CD4-positive, alpha-beta T cell treated with Interleukin-15 for 4 hours (primary cell): ENCODE measurements at places on chromosomes 1 and 21.

GRCh38 chr1:166164995-166165660 lies 1.7 kb downstream of the FAM78B start:
- DNase-seq = no peak

DNA sequence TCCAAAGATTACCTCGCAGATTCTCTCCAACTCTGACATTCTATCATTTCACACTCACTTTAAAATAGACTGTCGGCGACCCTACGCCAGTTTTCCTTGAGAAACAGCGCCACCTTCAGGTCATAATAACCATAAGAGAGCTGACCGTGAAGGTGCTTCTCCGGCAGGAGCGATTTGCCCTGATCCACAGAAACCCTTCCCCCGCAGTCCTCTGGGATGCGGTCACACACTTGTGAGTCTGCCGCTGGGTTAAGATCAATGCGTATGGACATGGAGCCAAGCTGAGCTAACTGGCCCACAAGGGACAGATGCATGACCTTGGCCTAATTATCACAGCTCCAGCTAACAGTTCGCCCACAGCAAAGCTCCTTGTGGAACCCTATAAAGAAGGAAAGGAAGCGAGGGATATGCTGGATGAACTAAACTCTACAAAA lies 32.8 kb upstream of the IFNAR2 start:
- peak; percentile 73 for DNase-seq

DNA sequence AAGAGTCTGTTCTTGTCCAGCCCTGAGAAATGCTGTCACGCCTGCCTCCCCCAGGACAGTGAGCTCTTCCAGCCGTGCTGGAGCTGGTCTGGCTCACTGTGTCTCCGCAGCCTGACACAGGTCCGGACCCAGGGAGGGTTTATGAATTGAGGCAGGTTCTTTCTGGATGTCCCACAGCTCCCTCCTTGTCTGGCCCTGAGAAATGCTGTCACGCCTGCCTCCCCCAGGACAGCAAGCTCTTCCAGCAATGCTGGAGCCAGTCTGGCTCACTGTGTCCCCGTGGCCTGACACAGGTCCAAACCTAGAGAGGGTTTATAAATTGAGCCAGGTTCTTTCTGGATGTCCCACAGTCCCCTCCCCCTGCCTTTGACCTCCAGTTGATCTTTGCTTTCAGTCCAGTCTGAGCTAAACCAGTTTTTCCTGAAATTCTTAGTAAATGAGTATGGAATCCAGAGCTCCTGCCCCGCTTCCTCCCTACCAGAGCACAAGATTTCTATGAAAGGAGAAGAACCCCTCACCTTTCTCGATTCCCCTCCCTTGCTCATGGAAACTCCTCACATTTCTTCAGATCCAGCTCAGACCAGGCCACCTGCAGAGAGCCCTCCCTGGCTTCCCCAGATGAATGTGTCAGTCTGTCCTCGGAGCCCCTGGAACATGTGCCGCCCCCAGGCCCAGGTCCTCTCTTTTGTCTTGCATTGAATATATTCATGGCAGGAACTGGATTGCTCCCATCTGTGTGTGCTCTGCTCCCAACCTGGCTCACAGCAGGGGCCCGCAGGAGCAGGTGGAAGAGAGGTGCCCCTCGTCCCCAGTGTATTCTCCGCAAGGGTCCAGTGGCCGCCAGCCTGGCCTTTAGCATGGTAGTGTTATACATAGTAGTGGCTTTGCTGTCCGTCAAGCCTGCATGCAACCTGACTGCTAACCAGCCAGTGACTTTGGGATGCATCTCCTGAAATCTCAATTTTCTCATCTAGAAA lies 116.3 kb downstream of the EPHB2 start:
- DNase-seq = no peak

DNA sequence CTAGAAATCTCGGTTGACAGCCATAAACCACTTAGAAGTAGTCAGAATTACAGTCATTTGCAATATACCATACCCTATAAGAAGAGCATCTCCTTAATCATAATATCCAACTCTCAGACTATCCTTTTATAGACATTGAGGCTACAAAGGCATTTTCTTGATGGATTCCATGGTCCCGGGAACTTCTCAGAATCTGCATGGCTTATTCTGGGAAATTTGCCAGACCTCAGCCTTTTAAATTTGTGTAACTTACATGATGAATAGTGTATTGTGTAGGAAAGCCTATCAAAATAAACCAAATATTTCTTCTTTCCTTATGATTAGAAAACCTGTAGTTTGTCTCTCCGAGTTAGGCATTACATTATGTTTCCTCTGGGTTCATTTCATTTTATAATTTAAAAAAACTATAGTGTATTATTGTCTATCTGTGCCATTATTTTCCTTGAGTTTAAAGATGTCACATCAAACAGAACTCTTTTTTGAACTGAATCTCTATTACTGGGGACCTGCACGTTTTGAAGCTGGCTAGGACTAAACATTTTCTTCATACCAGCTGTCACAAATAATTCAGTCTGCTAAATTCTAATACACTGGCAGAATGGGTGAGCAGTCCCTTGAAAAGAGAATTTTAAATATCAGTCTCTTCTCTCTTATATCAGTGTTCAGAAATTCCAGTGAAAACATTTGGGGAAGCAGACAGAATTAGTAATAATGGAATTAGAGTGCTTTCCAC lies 102.9 kb downstream of the GABPA start:
- DNase-seq = no peak

DNA sequence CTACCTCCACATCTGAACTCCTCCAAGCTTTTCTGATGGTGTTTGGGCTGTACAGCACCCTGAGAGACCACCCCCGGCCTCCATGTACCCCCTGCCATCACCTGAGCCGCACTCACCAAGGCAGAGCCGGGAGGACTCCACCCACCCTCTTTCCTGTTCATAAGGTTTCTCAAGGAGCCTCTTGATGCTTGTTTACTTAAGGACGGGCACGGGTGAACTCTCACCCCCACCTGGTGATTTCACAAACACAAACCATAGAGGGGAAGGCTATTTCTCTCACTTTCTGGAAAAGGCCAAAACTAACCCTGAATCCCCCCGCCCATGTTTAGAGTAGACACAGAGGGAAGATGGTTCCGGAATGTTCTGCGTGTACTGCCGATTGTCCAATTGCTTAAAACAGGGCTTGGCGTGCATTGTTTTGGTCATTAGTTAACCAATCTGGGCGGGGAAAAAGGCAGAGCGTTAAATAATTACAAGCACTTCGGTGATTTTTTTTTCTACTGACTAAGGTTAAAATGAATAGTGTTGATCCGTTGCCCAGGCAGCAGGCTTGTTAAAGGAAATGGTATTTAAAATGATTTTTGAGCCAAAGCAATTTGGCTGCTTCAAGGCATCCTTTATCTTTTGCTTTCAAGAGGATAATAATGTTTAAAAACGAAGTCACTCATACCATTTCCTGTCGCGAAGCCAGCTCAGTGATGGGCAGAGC lies 279.8 kb upstream of the VAMP3 start:
- DNase-seq = no peak

DNA sequence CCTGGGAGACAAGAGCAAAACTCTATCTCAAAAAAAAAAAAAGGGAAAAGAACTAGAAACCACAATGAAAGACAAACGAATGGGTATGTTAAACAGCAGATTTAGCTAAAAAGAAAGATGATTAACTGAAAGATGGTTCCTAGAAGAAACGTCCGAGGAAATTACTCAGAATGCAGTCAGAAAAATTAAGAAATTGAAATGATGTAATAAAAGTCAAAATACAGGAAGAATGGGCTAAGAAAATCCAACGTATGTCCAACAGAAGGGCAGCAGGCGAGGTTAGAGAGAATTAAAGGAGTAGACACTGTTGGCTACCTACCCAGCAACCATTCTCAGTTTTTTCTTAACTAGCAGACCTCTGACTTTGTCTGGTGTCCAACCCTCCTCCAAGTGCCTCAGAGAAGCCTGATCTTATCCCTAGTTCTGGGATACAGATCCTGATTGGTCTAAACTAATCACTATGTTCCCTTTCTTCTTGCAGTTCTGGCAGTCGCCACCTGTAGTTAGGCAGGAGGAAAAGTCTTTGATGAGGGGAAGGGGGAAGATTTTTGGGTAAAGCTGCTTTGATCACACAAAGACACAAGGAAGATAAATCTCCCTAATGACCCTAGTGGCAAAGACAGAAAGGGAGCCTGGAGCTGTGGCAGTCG lies 25.7 kb downstream of the GPR161 start:
- no peak for DNase-seq

GRCh38 chr1:192639607-192640368 lies 3.8 kb downstream of the RGS13 start:
- no peak for DNase-seq

DNA sequence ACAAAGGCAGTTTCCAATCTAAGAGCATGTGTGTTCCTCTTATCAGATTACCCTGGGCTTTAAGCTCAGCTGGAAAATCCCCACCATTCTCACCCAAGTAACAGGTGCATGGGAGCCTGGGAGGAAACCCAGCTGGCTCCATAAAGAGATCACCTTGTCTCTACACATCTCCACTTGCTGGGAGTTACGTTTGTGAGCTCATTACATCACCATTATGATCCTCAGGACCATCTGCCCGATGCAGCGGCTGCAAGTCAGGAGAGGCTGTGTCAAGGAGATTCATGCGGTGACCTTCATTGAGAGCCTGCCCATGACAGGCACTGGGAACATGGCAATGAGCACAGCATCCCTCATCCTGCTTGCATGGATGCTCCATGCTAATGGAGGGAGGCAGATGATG lies 618.0 kb downstream of the NPHP4 start:
- no peak for DNase-seq

- DNase-seq = no peak
These were observed 86.0 kb downstream of the SYT2 start for GRCh38 chr1:202624088-202624780.

DNA sequence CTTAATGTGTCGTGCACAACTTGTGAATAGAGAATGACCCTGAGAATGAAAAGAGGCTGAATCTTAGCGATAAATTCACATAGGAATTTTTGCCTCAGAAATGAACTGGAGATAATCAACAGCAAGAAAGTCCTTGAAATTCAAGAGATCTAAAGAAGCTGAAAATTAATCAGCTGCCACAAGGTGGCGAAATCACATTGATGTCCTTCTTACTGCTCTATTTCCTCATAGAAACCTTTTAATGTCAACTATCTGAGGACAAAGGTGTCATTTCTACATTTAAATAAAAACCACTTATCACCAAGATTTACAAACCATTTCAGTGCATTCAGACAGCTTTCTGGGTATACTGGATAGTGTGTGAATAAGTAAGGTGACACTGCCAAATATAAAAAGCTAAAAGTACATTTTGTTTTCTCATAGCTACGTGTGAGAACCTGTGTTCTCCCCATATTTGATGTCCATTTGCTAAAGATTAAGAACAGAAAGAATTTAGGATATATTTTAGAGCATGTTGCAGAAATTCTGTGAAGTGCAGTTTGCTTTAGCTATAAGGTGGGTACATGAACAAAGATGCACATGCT lies 485.3 kb upstream of the PTBP2 start:
- no peak for DNase-seq

DNA sequence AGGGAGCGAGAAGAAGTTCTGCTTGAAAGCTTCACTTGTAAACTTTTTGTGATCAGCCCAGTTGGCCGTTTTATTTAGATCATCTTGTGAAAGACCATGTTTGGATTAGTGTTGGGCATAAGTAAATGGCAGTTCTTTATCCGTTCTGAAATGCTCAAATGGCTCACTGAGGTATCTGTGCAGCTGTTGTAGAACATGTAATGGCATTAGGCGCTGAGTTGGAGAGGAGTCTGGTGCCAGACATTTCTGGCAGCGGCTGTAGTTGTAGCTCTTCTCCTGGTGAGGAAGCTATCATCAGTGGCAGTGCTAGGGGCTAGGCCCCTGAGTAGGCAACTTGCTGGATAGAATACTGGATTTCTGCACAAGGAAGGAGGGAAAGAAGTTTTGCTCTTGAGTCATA lies 321.6 kb downstream of the LMO4 start:
- no peak for DNase-seq

- DNase-seq = no peak
These were observed 54.7 kb downstream of the RBM11 start for GRCh38 chr21:14270631-14271030.

DNA sequence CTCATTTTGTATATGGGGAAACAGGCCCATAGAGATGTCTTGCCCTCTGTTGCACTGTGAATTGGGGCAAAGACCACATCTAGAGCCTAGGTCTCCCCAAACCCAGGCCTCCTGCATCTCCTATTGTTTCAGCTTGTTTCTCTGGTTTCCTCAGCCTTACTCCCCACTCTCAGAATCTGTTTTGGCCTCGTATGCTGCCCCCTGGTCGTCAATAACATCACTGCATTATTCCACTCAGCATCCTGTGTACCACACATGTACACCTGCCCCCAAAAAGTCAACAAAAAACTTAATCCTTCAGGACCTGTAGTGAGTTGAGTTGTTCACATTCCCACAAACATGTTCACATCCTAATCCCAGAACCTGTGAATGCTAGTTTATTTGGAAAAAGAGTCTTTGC lies 184.8 kb downstream of the BRINP2 start:
- DNase-seq = no peak

DNA sequence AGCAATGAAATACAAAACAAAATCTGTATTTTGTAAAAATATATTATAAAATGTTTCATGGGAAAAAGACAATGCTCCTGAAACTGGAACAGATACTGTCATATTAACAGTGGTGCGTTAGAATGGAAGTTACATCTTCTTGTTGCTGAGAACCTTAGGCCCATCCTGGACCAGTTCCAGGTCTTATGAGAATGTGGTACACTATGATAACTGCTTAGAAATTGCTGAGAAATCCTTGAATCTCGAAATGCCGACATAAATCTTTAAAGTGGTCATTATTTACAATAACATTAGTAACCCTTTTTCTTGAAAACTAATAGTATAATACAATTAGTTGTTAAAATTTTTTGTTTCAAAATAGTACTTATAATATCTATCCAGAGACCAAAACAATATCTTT lies 747.9 kb upstream of the NCAM2 start:
- no peak for DNase-seq

DNA sequence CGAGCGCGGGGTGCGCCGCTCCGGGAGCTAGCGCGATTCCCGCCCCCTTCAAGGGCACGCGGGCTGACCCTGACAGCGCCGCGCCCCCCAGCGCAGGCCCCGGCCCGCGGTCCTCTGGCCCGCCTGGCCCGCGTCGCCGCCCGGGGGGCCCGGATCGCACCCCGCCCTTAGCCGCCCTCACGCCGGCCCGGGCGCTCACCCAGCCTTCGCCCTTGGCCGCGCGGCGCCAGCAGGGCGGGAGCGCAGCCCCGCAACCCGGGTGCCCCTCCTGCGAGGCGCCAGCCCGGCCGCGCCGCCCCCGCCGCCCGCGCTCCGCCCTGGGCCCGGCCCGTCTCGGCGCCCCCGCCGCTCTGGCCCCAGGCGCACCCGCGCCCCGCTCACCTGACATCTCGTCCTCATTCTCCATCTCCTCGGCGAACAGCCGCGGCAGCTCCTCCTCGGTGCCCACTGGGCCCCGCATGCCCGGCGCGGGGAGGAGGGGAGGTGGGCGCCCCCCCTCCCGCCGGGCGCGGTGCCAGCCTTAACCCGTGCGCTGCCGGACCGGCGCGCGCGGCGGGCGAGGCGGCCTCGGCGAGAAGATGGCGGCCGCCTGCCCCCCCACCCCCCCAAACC lies 451 bp downstream of the CHD5 start:
- no peak for DNase-seq

GRCh38 chr1:186078245-186078644 lies 296.8 kb downstream of the TPR start:
- DNase-seq = no peak

- DNase-seq = no peak
These were observed 50.3 kb downstream of the POFUT2 start for GRCh38 chr21:45237401-45237800.
